ENCODE measurements at places on chromosomes 2 and 18.

- DNase-seq = no peak
These were observed 162.2 kb downstream of the PRPF40A start for GRCh38 chr2:152555048-152555447.

GRCh38 chr18:10841203-10841602, 308.2 kb downstream of the PIEZO2 start:
- DNase-seq = no peak

DNA sequence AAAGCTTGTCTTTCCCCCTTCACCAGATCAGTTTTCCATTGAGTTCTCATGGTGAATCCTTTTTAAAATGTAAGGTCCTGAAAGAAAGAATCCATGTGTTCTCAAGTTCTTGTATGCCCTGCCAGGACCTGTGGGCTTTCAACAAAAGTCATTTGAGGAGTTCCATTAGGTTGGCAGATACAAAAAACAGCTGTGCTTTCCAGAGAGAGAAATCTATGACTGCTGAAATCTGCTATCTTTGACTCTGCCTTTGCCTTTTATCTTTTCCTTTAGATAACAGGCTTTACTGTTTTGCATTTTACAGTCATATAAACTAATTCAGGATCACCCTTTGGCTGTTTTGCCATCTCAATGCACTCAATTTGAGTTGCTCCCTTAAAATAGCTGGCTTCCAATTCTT, 59.7 kb downstream of the CXCR4 start:
- no peak for DNase-seq

GRCh38 chr2:200787351-200788120, 24.2 kb upstream of the BZW1 start:
- no peak for DNase-seq

- no peak for DNase-seq
These were observed 136.9 kb downstream of the COPS8 start for GRCh38 chr2:237222601-237223041.

GRCh38 chr2:54455131-54455562, 980 bp upstream of the SPTBN1 start:
- no peak for DNase-seq

DNA sequence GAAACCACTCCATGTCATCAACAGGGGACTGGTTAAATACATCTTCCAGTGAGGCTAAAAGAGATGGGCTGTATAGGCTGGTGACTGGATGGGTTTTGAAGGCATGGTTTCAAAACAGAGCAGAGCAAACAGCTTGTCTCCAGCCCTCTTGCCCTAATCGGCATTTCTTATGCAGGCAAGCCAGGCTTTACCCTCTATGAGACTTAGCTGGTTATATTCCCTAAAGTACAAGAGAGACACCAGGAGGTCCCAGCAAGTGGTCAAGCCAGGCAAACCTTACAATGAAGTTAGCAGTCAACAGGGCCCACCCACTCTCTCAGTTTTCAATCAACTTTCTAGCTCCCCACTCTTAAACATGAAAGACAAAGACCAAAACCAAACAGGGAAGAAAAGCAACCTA, 19.0 kb downstream of the OSBPL1A start:
- DNase-seq = no peak

GRCh38 chr2:169362118-169362893, at the start of gene LRP2:
Gene LRP2, minus strand, starts transcription at chr2:169362534. Its CDS starts 135 bp downstream, at chr2:169362399.
- no peak for DNase-seq

GRCh38 chr2:28591711-28592335, 96.0 kb downstream of the PLB1 start:
- no peak for DNase-seq

GRCh38 chr2:218366621-218367414, 10.2 kb downstream of the CATIP start:
- DNase-seq = no peak

DNA sequence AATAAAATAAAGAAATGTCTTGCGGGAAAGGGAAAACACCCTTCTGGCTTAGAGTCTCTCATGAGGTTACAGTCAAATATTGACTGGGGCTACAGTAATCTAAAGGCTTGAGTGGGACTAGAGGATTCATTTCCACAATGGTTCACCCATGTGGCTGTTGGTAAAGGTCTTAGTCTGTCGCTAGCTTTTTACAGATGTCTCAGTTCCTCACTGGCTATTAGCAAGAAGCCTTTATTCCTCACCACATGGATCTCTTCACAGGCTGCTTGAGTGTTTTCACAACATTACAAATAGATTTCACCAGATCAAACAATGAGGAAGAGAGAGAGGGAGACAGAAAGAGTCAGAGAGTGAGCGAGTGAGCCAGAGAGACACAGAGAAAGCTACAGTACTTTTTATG, 8.3 kb upstream of the ZC3H15 start:
- DNase-seq = no peak

GRCh38 chr18:43571078-43571689, 293.9 kb upstream of the SYT4 start:
- no peak for DNase-seq

- no peak for DNase-seq
These were observed 107.3 kb downstream of the DYSF start for GRCh38 chr2:71560638-71561011.

GRCh38 chr2:239326831-239327535, 73.8 kb downstream of the HDAC4 start:
- DNase-seq = no peak

DNA sequence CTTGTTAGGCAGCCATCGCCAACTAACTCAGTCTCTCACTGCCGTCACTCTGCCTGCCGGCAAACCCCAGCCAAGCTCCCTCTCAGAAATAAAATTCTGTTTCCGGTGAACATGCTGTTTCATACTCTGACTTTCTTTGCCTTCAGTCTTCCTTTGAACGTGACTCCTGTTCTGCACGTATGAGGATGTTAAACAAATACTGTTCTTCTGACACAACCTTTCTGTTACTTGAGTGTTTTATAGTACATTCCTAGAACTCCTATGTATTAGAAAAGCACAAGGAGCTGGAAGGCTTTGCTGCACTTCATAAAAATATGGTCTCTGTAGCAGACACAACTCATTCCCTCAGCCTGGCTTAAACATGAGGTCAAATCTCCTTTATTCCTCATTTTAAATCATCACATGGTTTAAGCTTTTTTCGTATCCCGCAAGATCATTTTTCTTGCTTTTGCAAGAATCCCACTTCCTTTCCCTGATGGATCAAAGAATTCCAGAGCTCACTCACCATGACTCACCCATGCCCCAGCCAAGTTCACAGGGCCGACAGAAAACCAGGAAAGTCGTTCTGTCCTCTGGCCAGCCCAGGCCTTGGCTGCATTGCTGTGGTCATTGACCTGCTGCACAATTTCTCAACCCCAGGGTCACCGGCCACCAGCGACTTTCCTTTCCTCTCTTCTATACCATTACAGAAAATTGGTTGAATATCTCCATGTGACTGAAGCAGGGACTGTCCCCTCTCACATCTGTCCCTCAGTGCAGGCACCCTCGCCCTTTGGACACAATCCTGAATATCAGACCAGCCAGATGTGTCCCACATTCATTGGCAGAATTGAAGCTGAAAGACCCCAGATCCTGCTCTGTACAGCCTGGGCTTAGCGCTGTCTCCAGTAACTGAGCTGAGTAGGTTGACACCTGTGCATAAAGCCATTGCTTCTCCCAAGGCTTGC, 183.1 kb upstream of the ARL4C start:
- peak; percentile 90 for DNase-seq

- DNase-seq = no peak
These were observed 170.3 kb upstream of the NXPH2 start for GRCh38 chr2:138950486-138950885.

- DNase-seq = no peak
These were observed 303.4 kb downstream of the TCF4 start for GRCh38 chr18:55284614-55285013.

- no peak for DNase-seq
These were observed 108.6 kb downstream of the COMMD1 start for GRCh38 chr2:62014102-62014501.

Data from HCT116 (cell line).